ENCODE measurements at places on chromosomes 4 and X.

DNA sequence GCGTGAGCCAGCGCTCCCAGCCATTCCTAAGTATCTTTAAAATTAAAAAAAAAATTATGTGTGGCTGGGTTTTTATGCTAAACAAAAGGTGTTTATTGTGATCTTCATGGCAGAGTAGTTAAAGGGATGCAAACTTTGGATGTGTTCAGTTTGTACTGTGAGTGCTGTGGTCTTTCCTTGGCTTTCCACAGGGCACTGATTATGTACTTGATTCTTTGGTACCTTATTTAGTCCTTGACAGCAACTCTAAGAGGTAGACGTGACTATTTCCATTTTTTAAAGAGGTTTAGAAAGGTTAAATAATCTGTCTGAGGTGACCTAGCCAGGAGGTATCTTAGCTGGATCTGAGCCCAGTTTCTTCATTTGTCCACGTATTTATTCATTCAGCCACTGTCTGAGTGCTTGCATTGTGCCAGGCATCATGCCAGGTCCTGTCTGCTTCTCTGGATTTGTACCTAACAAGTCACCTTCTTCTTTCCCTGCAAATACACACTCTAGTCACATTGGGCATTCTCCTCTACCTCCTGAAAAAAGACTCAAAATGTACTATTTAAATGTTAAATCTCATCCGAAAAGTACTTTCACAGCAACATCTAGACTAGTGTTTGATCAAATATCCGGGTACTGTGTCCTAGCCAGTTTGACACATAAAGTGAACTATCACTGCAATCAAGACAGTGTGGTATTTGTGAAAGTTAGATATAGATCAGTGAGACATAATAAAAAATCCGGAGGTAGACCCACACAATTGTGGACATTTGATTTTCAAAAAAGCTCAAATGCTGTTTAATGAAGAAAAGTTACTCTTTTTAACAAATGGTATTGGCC is 31.5 kb downstream of the WWC2 start:
- no peak for DNase-seq

DNA sequence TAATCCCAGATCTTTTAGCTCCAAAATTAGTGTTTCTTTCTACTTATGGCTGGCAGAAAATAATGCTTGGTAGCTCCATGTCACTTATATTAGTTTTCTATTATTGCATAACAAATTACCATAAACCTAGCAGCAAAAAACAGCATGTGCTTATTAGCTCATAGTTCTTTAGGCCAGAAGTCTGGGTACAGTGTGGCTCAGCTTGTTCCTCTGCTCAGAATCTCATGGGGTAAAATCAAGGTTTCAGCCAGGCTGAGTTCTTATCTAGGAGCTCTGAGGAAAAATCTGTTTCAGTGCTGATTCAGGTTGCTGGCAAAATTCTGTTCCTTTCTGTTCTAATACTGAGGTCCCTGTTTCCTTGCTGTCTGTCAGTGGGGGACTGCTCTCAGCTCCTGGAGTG is 101.1 kb downstream of the CT47B1 start:
- peak; percentile 62 for DNase-seq

DNA sequence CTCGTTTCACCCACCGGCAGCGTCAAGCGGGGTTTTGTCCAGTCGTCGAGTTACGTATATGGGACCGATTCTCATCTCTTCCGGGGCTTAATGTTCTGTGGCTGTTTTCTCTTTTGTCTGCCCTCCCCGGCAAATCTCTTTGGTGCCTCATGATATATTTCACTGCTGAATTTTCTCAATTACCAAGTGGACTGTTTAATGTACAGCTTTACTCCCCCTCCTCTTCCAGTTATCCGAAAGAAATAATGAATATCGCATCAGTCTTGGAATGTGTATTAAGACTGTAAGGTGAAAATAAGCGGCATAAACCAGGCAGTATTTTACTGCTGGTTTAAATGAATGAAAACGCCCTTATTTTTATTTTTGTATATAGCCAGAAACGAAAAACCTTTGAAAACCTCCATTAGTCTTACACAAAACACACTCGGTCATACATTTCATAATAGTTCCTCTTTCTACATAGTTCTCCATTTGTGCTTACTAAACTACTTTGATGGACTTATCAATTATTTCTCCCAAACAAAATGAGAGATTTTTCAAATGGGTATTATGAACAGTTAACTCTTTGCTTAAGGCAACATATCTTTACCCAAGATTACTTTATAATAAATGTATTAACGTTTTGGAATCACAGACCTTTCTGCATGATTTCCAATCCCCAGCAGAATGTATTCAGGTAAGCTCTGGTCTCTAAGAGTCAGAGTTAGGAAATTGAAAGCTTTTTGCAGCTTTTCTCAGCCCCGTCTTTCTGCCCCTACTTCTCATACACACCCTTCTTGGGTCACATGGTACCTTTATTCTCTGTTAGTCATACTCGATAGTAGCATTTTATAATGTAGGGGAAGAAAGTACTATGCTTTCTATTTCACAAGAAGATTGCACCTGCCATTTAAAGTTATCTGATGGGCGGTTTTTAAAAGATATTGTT is 979 bp downstream of the RP2 start:
- peak; percentile 51 for DNase-seq

GRCh38 chr4:14850455-14851097 is 151.7 kb upstream of the CPEB2 start:
- DNase-seq, result peak; percentile 67

GRCh38 chr4:107818301-107818910 is 6.3 kb upstream of the SGMS2 start:
- peak; percentile 68 for DNase-seq

All from inflammatory macrophage (primary cell).